Stimulated activated CD4-positive, alpha-beta T cell treated with anti-CD3 and anti-CD28 coated beads, Interleukin-4, amount 100 ng/mL, for 24 hours (primary cell): ENCODE measurements at places on chromosomes 1 and 21.

- no peak for DNase-seq
These were observed 75.2 kb upstream of the B3GALT5 start for GRCh38 chr21:39537571-39537970.

DNA sequence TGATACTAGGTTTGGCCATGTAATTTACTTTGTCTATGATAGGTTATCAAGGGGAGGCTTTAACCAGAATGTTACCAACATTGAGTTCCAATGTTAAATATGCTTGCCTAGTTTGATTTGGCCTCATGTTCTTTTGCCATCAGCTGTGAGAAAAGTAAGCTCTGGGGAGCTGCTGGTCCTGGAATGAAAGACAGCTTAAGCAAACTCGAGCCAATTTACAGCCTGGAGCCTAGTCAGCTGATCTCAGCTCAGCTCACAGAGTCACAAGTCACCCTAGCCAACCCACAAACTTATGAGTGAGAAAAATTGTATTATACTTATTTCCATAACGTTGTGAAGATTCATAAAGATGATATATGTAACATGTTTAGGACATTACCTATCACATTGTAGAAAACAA lies 426.7 kb downstream of the RWDD3 start:
- no peak for DNase-seq

- DNase-seq, result no peak
These were observed 37.2 kb downstream of the ROR1 start for GRCh38 chr1:63810936-63811469.

- no peak for DNase-seq
These were observed 15.9 kb downstream of the SLC1A7 start for GRCh38 chr1:53126495-53126894.

DNA sequence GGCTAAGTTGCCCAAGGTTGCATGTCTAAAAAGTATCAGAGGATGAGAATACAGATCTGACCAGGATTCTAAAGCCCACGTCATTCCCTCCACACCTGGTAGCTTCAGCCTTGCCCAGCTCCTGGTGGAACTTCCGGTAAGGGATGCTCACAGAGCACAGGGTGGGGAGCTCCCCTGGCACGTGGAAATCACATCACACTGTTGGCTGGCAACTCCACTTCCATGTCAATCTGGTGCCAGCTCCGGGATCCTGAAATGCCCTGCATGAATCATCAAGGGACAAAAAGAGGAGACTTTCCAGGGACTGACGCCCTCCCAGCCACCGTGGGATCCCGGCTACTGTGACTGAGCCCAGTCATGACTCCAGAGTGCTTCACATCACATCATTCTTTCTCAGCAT lies 12.4 kb upstream of the BCAR3 start:
- DNase-seq, result no peak

DNA sequence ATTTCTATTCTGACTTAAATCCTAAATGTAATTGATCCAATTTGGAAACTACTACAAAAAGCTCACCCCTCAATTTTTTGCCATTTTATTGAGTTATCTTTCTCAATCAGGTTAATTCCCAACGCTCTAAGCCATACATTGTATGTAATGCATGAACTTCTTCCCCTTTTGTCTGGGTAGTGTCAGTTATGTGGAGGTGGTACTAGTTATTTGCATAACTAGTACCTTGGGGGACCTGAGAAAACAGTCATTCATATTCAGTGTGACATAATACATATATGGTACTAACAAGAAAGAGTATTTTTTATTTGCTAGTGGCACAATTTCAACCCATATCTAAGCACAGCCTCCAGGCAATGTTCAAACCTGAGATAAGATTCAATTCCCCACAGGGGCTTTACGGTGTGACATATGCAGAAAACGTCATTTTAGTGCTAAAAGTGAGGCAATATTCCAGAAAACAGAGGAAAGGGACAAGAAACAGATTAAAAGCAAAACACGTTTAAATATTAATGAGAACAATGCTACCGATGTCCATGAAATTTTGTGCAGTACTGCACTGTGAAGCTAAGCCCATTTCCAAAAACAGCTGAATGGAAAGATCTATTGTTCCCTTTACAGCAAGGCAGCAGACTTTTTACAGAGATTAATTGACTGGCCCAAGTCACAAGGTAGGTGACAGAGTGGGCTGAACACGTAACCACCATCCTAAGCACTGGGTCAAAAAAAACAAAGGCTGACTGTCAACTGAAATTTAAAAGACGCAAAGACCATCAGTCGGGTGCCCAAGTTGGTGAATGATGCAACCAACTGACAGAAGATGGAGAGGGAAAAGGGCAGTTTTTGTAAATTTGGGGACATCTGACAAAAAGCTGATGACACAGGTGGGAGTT lies 1.4 kb downstream of the HLCS start:
- DNase-seq, result no peak

DNA sequence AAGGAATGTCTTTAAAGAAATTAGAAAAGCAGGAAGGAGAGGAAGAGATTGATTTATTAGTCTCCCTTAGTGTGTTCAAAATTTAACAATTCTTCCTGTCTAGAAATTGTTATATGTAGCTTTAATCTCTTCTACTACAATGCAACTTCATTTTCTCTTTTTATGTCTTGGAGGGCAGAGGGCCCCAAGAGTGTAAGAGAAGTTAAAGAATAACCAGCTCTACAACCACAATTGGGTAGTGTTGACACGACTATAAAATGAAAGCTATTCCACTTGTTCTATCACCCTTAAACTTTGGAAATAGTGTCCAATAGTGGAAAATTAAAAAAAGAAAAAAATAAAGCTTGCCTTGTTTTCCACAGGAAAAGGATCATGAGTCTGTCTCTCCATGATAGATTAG lies 82.6 kb upstream of the DPYD start:
- no peak for DNase-seq

GRCh38 chr21:45140346-45140940 lies 66.1 kb downstream of the ADARB1 start:
- peak; percentile 56 for DNase-seq

DNA sequence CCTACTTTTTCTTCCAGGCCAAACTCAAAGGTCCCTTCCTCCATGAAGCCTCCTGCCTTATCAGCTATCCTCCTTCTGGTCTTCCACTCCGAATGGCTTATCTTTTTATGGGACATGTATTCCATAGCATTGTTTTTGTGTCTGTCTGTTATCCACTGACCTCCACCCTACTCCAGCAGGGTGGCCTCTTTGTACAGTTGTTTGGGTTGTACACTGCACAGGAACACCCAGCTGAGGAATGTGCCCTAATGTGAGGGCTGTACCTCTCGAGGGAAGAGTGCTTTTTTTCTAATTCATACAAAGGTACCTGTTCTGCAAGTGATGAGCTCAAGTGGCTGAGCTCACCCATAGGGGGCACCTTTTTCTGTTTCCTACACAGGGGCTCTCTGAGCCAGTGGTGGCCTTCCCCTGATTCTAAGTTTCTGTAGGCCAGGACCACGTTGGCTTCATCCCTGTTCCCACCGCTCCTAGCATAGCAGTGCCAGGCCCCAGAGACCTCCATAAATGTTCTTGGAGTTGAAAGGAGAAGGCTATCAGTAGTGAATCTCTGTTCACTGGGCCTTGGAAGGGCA lies 108.2 kb downstream of the FOXD2 start:
- no peak for DNase-seq

DNA sequence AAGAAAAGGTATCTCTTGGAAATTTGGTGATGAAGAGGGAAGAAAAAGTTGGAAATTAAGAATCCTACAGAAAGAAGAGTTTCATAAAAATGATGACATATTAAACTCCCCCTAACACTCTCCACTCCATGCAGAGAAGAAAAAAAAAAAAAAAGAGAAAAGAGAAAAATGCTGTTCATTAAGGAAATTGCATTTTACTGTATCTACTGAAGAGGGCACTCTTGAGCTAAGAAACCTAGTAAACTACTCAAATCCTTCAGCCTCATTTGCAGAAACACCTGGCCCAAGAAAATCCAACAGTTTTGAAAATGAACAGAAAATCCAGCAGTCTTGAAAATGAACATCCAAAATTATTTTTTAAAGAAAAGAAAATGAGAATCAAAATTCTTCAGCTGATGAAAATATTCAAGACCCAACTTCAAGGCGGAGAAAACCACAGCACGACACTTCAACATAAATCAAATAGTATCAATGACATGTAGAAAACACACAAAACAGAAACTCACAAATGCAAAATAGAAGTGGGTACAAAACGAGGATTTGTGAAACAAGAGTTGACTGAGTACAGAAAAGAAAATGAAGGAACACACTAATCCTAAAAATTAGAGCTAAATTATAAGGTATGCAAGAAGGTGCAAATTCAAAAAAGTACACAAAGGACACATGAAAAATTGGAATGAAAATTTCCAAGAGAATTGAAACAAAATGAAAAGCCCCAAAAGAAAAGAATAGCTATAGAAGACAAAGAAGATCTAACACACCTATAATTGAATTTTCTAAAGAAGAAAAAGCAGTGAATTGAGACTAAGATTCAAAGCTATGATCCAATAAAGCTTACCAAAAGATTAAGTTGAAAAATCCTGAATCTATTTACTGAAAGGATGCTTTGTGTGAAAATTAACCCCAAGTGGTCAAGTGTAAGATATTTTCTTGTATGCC lies 73.2 kb upstream of the DNAJC6 start:
- no peak for DNase-seq
